Thymus (tissue), 14 donors: ENCODE measurements at places on chromosomes 6 and 20.

- no peaks in the 10 kb centered on the region for H3K36me3 ChIP-seq
- H3K27ac ChIP-seq: peak overlapping the region; percentile 42
- H3K4me3 ChIP-seq: no peak overlapping the region
- DNase-seq: no peak
- no peaks in the 10 kb centered on the region for H3K27me3 ChIP-seq
Measured at GRCh38 chr20:33566781-33567603, 77.1 kb downstream of the CBFA2T2 start.

GRCh38 chr6:104884867-104885517 is 25.3 kb upstream of the HACE1 start:
- no peak overlapping the region for H3K4me3 ChIP-seq
- no peaks in the 10 kb centered on the region for H3K36me3 ChIP-seq
- H3K27ac ChIP-seq: no peak overlapping the region
- H3K4me1 ChIP-seq: no peaks in the 10 kb centered on the region

- no peaks in the 10 kb centered on the region for H3K4me1 ChIP-seq
- DNase-seq: no peak
- H3K4me3 ChIP-seq: no peak overlapping the region
- no peaks in the 10 kb centered on the region for H3K27me3 ChIP-seq
- peaks cover 16% of the 10 kb centered on the region for H3K36me3 ChIP-seq
- no peak overlapping the region for H3K27ac ChIP-seq
Measured at GRCh38 chr20:4904127-4904860, 97.0 kb downstream of the SLC23A2 start.

GRCh38 chr6:125781314-125781868 is 9.4 kb upstream of the NCOA7 start:
- H3K36me3 ChIP-seq: no peaks in the 10 kb centered on the region
- H3K4me3 ChIP-seq: peak overlapping the region; percentile 62
- peak overlapping the region; percentile 97 for H3K27ac ChIP-seq
- H3K4me1 ChIP-seq: no peaks in the 10 kb centered on the region
- DNase-seq: no peak

GRCh38 chr6:16659466-16660156 is 101.6 kb downstream of the ATXN1 start:
- no peak overlapping the region for H3K27ac ChIP-seq
- H3K4me1 ChIP-seq: peaks cover 2% of the 10 kb centered on the region
- no peak overlapping the region for H3K4me3 ChIP-seq
- no peaks in the 10 kb centered on the region for H3K27me3 ChIP-seq

- no peak overlapping the region for H3K27ac ChIP-seq
- no peaks in the 10 kb centered on the region for H3K27me3 ChIP-seq
- no peak overlapping the region for H3K4me3 ChIP-seq
- DNase-seq: no peak
- H3K4me1 ChIP-seq: no peaks in the 10 kb centered on the region
- H3K36me3 ChIP-seq: no peaks in the 10 kb centered on the region
Measured at GRCh38 chr6:114169763-114170162, 173.1 kb downstream of the HS3ST5 start.

GRCh38 chr20:46804126-46804525 is 90.5 kb upstream of the EYA2 start:
- no peak for DNase-seq
- no peaks in the 10 kb centered on the region for H3K27me3 ChIP-seq
- no peak overlapping the region for H3K4me3 ChIP-seq
- H3K36me3 ChIP-seq: no peaks in the 10 kb centered on the region

GRCh38 chr20:19431906-19432305 is 219.5 kb downstream of the SLC24A3 start:
- DNase-seq: no peak
- no peak overlapping the region for H3K27ac ChIP-seq
- H3K4me3 ChIP-seq: no peak overlapping the region
- no peaks in the 10 kb centered on the region for H3K27me3 ChIP-seq

DNA sequence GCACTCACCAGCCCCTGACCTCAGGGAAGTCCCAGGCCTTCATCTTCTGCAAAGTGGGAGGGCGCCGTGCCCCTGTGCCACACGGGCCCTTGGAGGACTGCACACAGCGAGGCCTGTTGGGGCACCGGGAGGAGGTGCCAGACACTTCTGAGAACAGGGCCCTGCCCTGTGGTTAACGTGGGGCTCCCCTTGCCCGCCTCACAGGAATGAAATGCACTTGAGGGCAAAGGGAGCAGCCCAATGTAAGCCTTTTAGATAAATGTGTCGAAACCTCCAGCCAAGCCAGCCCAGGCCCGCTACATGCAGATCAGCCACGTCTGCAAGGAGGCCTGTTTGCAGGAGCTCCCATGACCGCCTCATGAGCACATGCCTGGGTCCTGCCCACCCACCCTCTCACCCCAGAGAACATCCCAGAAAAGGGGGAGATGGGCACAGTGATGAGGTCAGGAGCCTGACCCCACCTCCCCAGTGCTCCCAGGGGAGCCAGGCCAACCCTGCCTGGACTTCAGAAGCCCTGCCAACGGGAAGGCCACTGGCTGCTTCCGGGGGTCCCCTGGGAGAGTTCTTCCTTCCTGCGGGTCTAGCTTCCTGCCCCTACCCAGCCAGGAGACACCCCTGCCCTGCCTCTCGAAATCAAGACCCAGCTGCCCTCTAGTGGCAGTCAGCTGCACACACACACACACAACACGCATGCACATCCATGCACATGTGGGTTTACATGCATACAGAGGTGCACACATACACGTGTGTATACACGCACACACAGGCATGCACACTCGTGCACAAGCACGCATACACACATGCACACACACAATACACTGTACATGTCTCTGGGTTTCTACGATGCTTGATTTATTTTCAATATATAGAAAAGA is 178.7 kb downstream of the TAF4 start:
- H3K4me1 ChIP-seq: no peaks in the 10 kb centered on the region
- no peak overlapping the region for H3K4me3 ChIP-seq
- H3K36me3 ChIP-seq: no peaks in the 10 kb centered on the region
- no peaks in the 10 kb centered on the region for H3K27me3 ChIP-seq

GRCh38 chr6:75116946-75117345 is 88.9 kb downstream of the COL12A1 start:
- no peaks in the 10 kb centered on the region for H3K4me1 ChIP-seq
- no peaks in the 10 kb centered on the region for H3K36me3 ChIP-seq

- H3K4me3 ChIP-seq: peak within 1 kb of the TSS; percentile 25
- no peak for DNase-seq
- H3K27me3 ChIP-seq: peaks cover 5% of the 10 kb centered on the region
- peak within 1 kb of the TSS; percentile 33 for H3K27ac ChIP-seq
Measured at GRCh38 chr20:63696628-63697356, at the start of gene TNFRSF6B. TSS of gene TNFRSF6B (plus strand) at chr20:63696652. CDS start at chr20:63696768, 116 bp downstream.

DNA sequence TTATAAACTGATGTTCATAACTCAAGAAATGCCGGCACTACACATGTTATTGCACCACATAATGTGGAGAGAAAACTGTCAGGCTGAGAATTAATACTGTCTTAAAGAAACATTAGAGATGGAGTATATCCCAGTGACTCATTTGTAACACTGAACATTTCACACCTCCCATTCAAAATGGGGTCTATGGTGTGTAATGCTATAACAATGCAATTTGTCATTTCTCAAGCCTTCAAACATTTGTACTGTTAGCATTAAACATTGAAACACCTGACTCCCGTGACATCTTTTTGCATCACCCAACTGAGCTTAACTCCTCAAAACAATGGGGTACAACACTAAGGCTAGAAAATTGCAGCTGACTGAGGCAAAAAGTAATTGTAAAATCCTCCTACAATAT is 151.7 kb downstream of the DST start:
- peaks cover 3% of the 10 kb centered on the region for H3K36me3 ChIP-seq
- no peak overlapping the region for H3K4me3 ChIP-seq
- no peaks in the 10 kb centered on the region for H3K4me1 ChIP-seq
- no peaks in the 10 kb centered on the region for H3K27me3 ChIP-seq
- H3K27ac ChIP-seq: no peak overlapping the region

- no peaks in the 10 kb centered on the region for H3K4me1 ChIP-seq
- no peak overlapping the region for H3K27ac ChIP-seq
- H3K27me3 ChIP-seq: no peaks in the 10 kb centered on the region
- no peaks in the 10 kb centered on the region for H3K36me3 ChIP-seq
Measured at GRCh38 chr20:59376998-59377397, 76.6 kb downstream of the EDN3 start.

DNA sequence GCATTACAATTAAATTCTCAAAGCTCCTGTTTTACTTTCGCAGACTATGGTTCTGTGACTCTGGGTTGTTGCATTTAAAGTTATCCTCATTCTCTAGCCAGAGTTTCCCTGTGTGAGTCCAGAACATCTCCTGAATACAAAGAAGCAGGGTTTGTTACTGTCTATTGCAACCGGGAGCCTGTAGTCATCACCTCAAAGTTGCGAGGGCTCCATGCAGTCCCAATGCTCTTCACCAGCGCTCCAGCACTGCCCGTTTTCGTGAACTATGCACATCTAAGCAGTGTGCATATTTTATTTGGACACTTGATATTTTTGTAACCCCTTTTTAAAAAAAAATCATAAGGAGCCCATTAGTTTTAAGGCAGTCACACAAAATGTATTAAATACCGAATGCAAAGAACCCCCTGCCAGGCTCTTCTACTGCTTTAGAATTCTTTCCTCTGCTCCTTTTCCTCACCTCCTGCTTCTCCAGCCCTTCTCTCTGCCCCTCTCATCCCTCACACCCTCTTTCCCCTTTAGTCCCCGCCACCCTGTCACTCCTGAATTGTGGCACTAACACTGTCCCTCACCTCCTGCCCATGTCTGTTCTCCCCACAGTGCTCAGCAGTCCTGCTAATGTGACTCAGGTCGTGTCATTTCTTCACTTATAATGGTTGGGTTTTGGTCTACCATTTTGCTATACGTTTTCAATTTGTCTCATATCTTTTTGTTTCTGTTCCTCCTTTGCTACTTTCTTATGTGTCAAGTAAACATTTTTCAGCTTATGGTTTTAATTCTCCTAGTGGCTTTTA is 1.1 kb upstream of the HLA-C start:
- H3K4me1 ChIP-seq: peaks cover 8% of the 10 kb centered on the region
- no peaks in the 10 kb centered on the region for H3K27me3 ChIP-seq
- H3K27ac ChIP-seq: peak overlapping the region; percentile 49
- DNase-seq: no peak
- H3K36me3 ChIP-seq: peaks cover 12% of the 10 kb centered on the region
- peak overlapping the region; percentile 59 for H3K4me3 ChIP-seq

DNA sequence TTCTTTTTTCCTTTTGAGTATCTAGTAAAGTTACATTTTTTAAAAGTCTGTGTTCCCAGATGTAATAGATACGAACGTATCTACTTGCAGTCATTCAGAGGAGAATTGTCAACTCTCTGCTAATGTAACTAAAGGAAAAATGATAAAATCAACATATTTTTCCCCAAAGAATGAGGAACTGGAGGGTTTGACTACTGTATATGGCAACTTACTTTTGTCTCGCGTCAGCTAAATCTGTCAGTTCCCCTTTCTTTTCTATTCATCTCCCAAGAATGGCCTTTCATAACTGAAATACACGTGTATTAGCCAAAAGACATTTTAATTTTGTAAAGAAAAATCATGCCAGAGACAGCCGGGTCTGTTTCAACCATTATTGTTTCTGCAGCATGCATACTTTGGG is 5.4 kb downstream of the EYA2 start:
- no peak overlapping the region for H3K4me3 ChIP-seq
- H3K36me3 ChIP-seq: no peaks in the 10 kb centered on the region
- peaks cover 10% of the 10 kb centered on the region for H3K27me3 ChIP-seq

DNA sequence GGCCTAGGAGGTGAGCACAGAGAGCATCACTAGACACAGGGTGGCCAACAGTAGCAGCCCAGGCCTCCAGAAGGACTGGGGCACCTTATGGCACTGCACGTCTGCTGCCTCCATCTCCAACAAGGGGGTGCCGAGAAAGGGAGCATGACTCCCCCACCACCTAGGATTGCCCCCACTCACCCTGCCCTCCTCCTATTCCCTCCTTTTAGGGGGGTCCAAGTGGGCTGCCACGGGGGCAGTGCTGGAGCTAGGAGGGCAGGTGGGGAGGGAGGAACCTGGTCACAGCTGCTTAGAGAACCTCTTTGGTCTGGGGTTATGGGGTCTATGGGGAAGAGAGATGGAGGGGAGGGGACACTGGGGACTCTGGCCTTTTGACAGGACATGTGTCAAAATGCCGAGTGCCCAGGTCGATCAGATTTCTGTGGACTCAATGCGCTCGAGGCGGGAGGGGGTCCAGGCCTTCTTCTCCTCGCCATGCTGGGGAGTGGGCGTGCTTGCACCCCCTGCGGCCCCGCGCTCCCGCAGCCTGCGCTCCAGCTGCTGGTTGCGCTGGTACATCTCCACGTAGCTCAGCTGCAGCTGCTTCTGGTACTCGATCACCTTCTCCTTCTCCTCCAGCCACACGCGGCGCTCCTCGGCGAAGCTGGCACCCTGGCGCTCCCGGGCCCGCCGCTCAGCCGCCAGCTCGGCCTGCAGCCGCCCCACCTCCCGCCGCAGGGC is 4.5 kb upstream of the FASTKD5 start:
- DNase-seq: no peak
- no peaks in the 10 kb centered on the region for H3K36me3 ChIP-seq
- H3K27me3 ChIP-seq: peaks cover 62% of the 10 kb centered on the region
- peaks cover 15% of the 10 kb centered on the region for H3K4me1 ChIP-seq

DNA sequence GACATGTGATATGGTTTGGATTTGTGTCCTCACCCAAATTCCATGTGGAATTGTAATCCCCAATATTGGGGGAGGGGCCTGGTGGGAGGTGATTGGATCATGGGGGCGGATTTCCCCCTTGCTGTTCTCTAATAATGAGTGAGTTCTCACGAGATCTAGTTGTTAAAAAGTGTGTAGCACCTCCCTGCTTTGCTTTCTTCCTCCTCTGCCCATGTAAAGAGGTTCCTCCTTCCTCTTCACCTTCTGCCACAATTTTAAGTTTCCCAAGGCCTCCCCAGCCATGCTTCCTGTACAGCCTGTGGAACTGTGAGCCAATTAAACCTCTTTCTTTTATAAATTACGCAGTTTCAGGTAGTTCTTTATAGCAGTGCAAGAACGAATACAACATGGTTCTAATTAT is 2.1 kb upstream of the ZNF451 start:
- DNase-seq: no peak
- peaks cover 8% of the 10 kb centered on the region for H3K4me1 ChIP-seq
- H3K4me3 ChIP-seq: no peak overlapping the region
- no peak overlapping the region for H3K27ac ChIP-seq

DNA sequence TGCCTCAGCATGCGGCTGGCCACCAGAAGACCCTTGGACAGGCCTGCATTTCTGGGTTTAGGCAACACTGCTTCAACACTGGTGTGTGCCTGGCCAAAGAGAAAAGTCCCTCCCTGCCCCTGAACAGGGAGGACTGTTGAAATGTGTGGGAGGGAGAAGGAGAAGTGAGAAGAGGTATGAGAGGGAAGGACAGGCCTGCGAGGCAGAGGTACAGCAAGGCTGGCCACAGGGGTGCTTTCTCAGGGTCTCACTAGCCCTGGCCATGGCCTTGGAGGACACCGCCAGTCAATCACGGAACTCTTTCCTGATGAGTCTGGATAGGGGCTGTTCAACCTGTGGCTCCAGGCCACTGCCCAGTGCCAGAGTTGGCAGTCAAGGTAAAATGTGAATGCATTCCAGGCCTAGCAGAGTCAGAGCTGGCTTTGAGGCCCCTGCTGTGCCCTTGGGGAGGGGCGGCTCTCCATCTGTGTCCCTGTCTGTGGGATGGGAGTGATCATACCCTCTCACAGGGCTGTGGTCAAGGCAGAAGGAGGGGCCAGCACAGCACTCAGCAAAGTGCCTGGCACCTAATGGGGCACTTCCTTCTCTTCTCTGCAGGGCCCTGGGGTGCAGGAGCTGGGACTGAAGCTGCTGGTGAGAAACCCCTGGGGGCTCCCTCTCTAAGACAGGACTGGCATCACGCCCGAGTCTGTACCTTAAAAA is 43.2 kb upstream of the CDH22 start:
- H3K27me3 ChIP-seq: no peaks in the 10 kb centered on the region
- peak overlapping the region; percentile 11 for H3K27ac ChIP-seq
- H3K36me3 ChIP-seq: peaks cover 19% of the 10 kb centered on the region
- H3K4me3 ChIP-seq: no peak overlapping the region
- no peak for DNase-seq
- no peaks in the 10 kb centered on the region for H3K4me1 ChIP-seq

- no peaks in the 10 kb centered on the region for H3K36me3 ChIP-seq
- DNase-seq: no peak
- no peaks in the 10 kb centered on the region for H3K4me1 ChIP-seq
- H3K27ac ChIP-seq: no peak within 1 kb of the TSS
- H3K27me3 ChIP-seq: no peaks in the 10 kb centered on the region
Measured at GRCh38 chr20:44336725-44337380, at the start of gene R3HDML. TSS of gene R3HDML (plus strand) at chr20:44337043. CDS start at chr20:44337158, 115 bp downstream.
